ENCODE measurements at places on chromosomes 2 and 18.

GRCh38 chr2:108884619-108885018 lies 98.0 kb downstream of the CCDC138 start:
- no peak for DNase-seq

DNA sequence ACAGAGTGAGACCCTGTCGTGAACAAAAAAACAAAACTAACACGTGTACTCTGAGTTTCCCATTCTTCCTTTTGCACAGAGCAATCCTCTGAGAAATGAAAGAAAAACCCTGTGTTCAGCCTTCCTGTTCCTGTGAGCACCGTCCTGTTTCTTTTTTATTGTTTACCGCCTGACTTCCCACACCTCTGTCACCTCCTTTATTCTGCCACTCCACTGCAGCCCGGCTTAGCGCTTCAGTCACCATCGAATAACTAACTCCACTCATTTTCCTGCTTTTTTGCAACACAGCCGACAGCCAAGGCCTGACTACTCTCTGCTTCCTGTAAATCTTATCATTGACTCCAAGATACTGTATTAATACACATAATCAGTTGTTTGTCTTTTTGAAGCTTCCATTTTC lies 40.9 kb downstream of the TGOLN2 start:
- no peak for DNase-seq

- DNase-seq = no peak
Observed at GRCh38 chr2:241298673-241299072, 16.8 kb downstream of the HDLBP start.

DNA sequence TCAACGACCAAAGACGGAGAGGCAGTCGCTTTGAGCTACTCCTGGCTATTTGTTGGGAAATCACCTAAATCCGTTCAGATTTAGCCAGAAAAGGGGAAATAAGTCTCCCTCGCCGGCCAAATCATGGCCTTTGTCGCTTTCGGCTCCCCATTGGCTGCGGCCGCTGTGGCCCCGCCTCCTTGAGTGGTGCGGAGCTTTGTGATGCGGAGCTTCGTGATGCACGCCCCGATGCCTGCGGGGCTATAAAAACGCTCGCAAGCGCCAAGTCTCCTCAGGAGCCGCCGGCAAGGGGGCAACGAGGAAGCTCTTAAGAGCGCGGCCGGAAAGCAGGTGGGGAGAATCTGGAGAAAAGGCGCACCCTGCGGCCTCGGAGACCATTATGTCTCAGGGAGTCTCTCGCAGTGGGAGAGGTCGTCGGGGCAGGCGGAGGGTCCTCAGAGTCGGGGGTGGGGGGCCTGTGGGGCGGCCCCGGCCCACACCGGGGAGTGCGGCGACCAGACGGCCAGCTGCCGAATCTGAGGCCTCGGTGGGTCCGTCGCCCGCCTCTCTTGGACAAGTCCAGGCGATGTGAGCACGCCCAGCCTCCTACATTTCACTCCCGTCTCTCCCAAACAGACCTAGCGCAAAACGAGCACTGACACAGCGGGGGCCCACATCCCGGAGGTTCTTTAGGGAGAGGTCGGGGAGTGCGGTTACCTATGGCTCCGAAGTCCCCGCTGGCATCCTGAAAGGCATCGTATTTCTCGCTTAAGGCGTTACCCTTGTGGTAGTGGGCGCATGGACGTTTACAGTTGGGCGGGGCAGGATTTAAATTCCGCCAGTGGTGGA lies at the start of gene CABYR:
Gene CABYR, plus strand, starts transcription at position 274 of the 828 bp plus-strand sequence. CDS start 4,053 bp downstream, outside the sequence.
- peak; percentile 52 for DNase-seq

- no peak for DNase-seq
Observed at GRCh38 chr18:55323051-55323994, 264.7 kb downstream of the TCF4 start.

DNA sequence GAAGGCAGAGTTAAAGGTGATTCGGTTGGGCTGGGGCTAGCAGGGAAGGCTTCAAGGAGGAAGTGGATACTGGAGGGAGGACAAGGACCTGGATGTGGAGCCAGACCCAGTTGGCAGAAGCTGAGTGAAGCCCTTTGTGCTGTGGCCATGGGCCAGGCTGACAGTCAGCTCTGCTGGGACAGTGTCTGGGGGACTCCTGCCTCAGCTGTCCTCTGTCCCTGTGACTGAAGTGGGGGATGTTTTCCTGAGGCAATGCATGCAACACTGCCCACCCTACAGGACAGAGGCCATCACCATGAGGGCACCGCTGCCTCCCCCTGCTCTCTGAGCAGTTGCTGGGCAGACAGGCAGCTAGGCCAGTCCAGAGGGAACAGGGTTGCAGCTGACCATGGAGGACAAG lies 40.0 kb downstream of the ST8SIA5 start:
- no peak for DNase-seq
